ENCODE measurements at places on chromosomes 4 and X. TPM values are rescaled to one million over a fixed set of nuclear protein-coding genes. Genes with fewer than 3 reads are reported as not detected.

Gene SLC10A6
- 0.95 TPM for total RNA-seq

Gene CT45A1
- total RNA-seq: not detected

GRCh38 chr4:39712819-39713607 is 15.1 kb downstream of the UBE2K start:
- no peak overlapping the region for H3K4me3 ChIP-seq
- H3K4me1 ChIP-seq: no peaks in the 10 kb centered on the region
- no peak overlapping the region for H3K27ac ChIP-seq
- no peaks in the 10 kb centered on the region for H3K27me3 ChIP-seq
- DNase-seq: no peak

Gene IL13RA1
- 61.1 TPM for total RNA-seq

Gene GSX2
- not detected for total RNA-seq

- DNase-seq: no peak
- no peaks in the 10 kb centered on the region for H3K36me3 ChIP-seq
- no peak overlapping the region for H3K4me3 ChIP-seq
- no peak overlapping the region for H3K27ac ChIP-seq
- peaks cover 16% of the 10 kb centered on the region for H3K27me3 ChIP-seq
- H3K4me1 ChIP-seq: no peaks in the 10 kb centered on the region
Measured at GRCh38 chrX:71938371-71938770, 27.7 kb downstream of the NHSL2 start.

- no peaks in the 10 kb centered on the region for H3K27me3 ChIP-seq
- no peak overlapping the region for H3K4me3 ChIP-seq
- no peaks in the 10 kb centered on the region for H3K36me3 ChIP-seq
Measured at GRCh38 chr4:18106620-18107019, 85.1 kb upstream of the LCORL start.

- no peaks in the 10 kb centered on the region for H3K36me3 ChIP-seq
- H3K4me3 ChIP-seq: no peak overlapping the region
- peak overlapping the region; percentile 75 for H3K27ac ChIP-seq
- H3K27me3 ChIP-seq: no peaks in the 10 kb centered on the region
- peak; percentile 69 for DNase-seq
Measured at GRCh38 chrX:118345045-118345463, 852 bp upstream of the WDR44 start.

- H3K36me3 ChIP-seq: no peaks in the 10 kb centered on the region
- H3K27me3 ChIP-seq: no peaks in the 10 kb centered on the region
- no peak overlapping the region for H3K4me3 ChIP-seq
- no peak for DNase-seq
- H3K27ac ChIP-seq: no peak overlapping the region
- no peaks in the 10 kb centered on the region for H3K4me1 ChIP-seq
Measured at GRCh38 chrX:82163701-82164100, 961.8 kb downstream of the SH3BGRL start.

GRCh38 chr4:38129460-38130227 is 169.4 kb downstream of the PTTG2 start:
- H3K36me3 ChIP-seq: peaks cover 9% of the 10 kb centered on the region
- DNase-seq: peak; percentile 79
- H3K27me3 ChIP-seq: no peaks in the 10 kb centered on the region
- peaks cover 55% of the 10 kb centered on the region for H3K4me1 ChIP-seq
- H3K27ac ChIP-seq: no peak overlapping the region

Gene BMPR1B
- total RNA-seq: 7.3 TPM

Gene KLB
- 0.51 TPM for total RNA-seq

Gene YIPF7
- not detected for total RNA-seq

Gene KLHL34
- total RNA-seq: not detected

DNA sequence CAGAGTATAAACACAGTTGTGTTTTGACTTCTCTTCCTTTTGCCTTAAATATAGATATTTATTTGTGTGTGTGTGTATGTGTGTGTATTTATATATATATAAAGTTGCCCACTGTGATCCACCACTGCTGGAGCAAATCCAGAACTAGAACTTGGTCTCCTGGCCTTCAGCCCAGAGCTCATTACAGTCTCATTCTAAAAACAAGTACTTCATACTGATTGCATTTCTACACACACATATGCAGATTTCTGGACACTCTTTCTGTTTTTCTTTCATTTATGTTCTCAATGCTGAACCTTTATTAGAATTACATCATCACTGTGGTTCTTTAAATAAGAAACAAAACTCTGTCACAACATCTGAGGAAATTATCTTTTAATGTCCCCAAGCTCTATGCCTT is 381 bp downstream of the TXK start:
- H3K4me3 ChIP-seq: no peak overlapping the region
- H3K36me3 ChIP-seq: peaks cover 10% of the 10 kb centered on the region
- no peaks in the 10 kb centered on the region for H3K27me3 ChIP-seq
- H3K27ac ChIP-seq: no peak overlapping the region
- H3K4me1 ChIP-seq: peaks cover 7% of the 10 kb centered on the region

DNA sequence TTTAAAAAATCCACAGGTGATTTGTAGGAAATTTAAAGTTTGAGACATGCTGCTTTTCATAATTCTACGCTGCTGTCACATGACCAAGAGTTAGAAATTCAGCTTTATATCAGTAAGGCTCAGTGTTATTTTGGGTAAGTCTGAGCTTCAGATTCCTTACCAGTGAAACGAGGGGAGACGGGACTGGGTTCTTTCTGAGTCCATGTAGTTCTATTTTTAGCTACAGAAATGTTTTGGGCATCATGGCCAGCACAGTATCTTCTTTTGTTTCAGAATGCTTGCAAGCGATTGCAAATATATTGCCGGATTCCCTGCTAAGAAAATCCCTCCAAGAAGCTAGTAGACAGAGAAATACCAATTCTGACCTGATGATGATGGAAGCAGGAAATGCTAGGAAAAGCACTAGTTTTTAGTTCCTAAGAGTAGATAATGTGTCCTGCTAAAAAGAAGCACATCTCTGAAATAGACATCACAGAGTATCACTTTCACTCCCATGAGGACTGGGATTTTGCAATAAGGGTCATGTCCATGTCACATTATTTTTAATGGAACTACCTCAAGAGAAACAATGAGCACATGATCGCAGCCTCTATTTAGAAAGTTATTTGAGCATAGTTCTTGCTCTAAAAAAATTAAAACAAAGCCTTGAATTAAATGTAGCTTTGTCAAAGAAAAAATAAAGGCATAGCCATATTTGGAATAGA is 10.9 kb downstream of the ATP1B4 start:
- H3K4me1 ChIP-seq: no peaks in the 10 kb centered on the region
- H3K27me3 ChIP-seq: no peaks in the 10 kb centered on the region
- no peak overlapping the region for H3K4me3 ChIP-seq

DNA sequence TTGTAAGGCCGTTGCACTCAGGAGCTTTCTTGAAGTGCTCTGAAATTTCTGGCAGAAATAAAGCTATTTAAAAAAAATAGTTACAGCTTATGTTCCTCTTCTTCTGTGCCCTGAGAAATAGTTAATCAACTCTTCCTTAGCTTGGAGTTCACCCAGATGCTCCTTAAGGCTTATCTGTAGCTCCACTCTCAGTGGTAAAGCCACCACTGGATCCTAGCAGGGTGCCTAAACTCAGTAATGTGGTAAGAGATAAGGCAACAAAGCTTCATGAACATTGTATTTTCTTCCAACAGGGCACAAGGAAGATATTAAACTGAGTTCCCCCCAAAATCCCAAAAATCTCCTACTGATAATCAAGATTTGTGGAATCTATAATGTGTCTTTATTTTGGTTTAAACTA is 299.5 kb downstream of the MAPK10 start:
- DNase-seq: no peak
- H3K4me3 ChIP-seq: no peak overlapping the region
- H3K27me3 ChIP-seq: no peaks in the 10 kb centered on the region
- no peaks in the 10 kb centered on the region for H3K4me1 ChIP-seq
- H3K36me3 ChIP-seq: no peaks in the 10 kb centered on the region

- H3K27me3 ChIP-seq: no peaks in the 10 kb centered on the region
- peak; percentile 62 for DNase-seq
- H3K27ac ChIP-seq: no peak overlapping the region
- H3K4me3 ChIP-seq: no peak overlapping the region
- H3K4me1 ChIP-seq: no peaks in the 10 kb centered on the region
Measured at GRCh38 chr4:56803471-56803870, 18.0 kb downstream of the SPINK2 start.

GRCh38 chr4:141346144-141346543 is 125.4 kb downstream of the ZNF330 start:
- no peaks in the 10 kb centered on the region for H3K4me1 ChIP-seq
- no peak overlapping the region for H3K4me3 ChIP-seq
- H3K27ac ChIP-seq: no peak overlapping the region
- no peaks in the 10 kb centered on the region for H3K36me3 ChIP-seq
- H3K27me3 ChIP-seq: no peaks in the 10 kb centered on the region

Gene SRPX2
- total RNA-seq: 19.1 TPM

- DNase-seq: peak; percentile 55
- H3K27ac ChIP-seq: no peak within 1 kb of the TSS
- peaks cover 3% of the 10 kb centered on the region for H3K27me3 ChIP-seq
- no peaks in the 10 kb centered on the region for H3K4me1 ChIP-seq
- peak within 1 kb of the TSS; percentile 26 for H3K4me3 ChIP-seq
Measured at GRCh38 chr4:114598191-114599121, at the start of gene UGT8. TSS of gene UGT8 (plus strand) at chr4:114598807. CDS start at chr4:114622881, 24,074 bp downstream.

- peaks cover 3% of the 10 kb centered on the region for H3K4me1 ChIP-seq
- no peak overlapping the region for H3K27ac ChIP-seq
- H3K4me3 ChIP-seq: no peak overlapping the region
- H3K36me3 ChIP-seq: no peaks in the 10 kb centered on the region
Measured at GRCh38 chr4:15341733-15342300, 86.0 kb upstream of the C1QTNF7 start.

DNA sequence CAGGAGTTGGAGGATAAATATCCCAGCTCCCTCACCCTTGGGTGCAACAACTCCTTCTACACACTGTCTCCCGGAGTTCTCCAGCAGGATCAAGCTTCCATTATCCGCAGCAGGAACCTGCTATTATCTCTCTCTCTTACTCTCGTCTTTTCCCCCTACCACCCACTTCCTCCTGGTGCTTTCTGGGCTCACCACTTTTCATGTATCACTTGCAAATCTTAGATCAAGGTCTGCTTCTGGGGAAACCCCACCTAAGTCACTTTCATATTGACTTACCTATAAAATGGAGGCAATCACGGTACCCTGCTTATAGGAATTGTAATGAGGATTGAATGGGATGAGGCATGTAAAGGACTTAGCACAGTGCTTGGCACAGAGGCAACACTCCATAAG is 589.5 kb downstream of the BCOR start:
- no peak for DNase-seq
- peaks cover 8% of the 10 kb centered on the region for H3K27me3 ChIP-seq
- peaks cover 5% of the 10 kb centered on the region for H3K4me1 ChIP-seq
- no peak overlapping the region for H3K4me3 ChIP-seq

GRCh38 chrX:1325515-1326116 is 11.0 kb upstream of the IL3RA start:
- no peak overlapping the region for H3K27ac ChIP-seq
- H3K4me1 ChIP-seq: no peaks in the 10 kb centered on the region
- DNase-seq: no peak
- no peaks in the 10 kb centered on the region for H3K27me3 ChIP-seq

GRCh38 chr4:85147481-85148076 is 181.1 kb upstream of the WDFY3 start:
- no peak overlapping the region for H3K4me3 ChIP-seq
- DNase-seq: peak; percentile 83
- H3K27me3 ChIP-seq: no peaks in the 10 kb centered on the region
- no peaks in the 10 kb centered on the region for H3K36me3 ChIP-seq

GRCh38 chr4:94412658-94413038 is 39.1 kb upstream of the PDLIM5 start:
- no peaks in the 10 kb centered on the region for H3K36me3 ChIP-seq
- peaks cover 9% of the 10 kb centered on the region for H3K4me1 ChIP-seq
- no peaks in the 10 kb centered on the region for H3K27me3 ChIP-seq
- peak overlapping the region; percentile 84 for H3K27ac ChIP-seq
- H3K4me3 ChIP-seq: no peak overlapping the region
- peak; percentile 20 for DNase-seq

DNA sequence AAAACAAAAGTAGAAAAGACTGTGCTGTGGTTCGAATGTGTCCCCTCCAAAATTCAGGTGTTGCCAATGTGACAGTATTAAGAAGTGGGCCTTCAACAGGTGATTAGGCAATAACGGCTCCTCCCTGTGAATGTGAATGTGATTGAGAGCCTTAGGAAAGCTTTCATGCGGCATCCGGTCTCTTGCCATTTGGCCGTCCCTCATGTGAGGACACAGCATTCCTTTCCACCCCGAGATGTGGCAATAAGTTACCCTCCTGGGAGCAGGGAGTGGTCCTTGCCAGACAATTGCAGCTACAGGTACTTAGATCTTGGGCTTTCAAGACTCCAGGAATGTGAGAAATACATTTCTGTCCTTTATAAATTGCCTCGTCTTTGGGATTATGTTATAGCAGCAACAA is 129.3 kb downstream of the CPEB2 start:
- H3K27ac ChIP-seq: no peak overlapping the region
- H3K27me3 ChIP-seq: no peaks in the 10 kb centered on the region
- H3K4me1 ChIP-seq: no peaks in the 10 kb centered on the region
- no peak for DNase-seq

DNA sequence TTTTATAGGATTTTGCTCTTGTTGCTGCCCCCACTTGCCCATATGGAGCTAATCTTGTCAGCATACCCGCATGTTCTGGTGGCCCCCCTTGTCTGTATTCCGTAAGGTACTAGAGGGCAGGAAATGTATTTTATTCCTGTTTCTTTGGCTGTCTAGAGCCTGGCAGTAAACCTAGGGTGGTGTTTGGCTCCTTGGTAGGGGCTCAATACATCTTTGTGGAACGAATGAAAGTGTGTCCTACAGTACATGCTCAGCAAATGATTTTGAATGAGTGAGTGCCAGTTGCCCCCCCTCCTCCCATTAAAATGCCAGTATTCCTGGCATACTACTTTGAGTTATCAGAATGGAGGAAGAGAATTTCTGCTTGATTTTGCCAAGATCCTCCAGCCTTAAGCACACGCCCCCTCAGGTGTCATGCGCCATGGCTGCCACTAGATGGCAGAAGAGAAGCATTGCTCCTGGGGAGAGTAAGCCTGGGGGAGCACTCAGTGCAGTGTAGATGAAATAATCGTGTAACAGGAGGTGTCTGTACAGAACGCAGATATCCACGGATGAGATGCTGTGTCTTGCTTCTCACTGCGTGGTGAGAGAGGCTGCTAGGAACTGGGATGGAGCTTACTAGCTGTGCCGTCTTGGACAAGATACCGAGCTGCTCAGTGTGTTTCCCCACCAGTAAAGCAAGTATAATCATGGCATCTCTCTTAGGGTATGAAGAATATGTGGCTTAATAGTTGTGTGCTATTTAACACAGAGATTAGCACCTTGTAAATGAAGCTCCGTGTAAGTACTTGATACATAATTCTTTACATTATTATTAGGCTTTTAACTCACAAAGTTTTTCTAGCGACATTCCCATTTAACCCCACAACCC is 17.2 kb upstream of the RNF212 start:
- no peaks in the 10 kb centered on the region for H3K36me3 ChIP-seq
- DNase-seq: peak; percentile 81
- H3K4me3 ChIP-seq: no peak overlapping the region
- H3K4me1 ChIP-seq: no peaks in the 10 kb centered on the region
- no peaks in the 10 kb centered on the region for H3K27me3 ChIP-seq

DNA sequence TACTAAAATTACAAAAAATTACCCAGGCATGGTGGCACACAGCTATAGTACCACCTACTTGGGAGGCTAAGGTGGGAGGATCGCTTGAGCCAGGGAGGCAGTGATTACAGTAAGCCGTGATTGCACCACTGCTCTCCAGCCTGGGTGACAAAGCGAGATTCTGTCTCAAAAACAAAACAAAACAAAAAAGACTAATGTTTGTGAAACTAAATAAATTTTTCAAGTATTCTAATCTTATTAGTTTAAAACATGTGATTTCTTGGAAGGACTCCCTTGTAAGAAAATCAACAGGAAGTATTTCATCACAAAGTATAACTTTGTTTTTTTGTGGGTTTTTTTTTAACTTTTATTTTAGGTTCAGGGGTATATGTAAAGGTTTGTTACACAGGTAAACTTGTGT is 89.6 kb downstream of the EGF start:
- H3K4me1 ChIP-seq: no peaks in the 10 kb centered on the region
- no peak overlapping the region for H3K27ac ChIP-seq
- DNase-seq: no peak
- no peak overlapping the region for H3K4me3 ChIP-seq
- H3K36me3 ChIP-seq: no peaks in the 10 kb centered on the region
- no peaks in the 10 kb centered on the region for H3K27me3 ChIP-seq

All from lung (tissue), 17 donors.